CD4-positive, alpha-beta T cell treated with Interleukin-17A for 4 hours (primary cell): ENCODE measurements at places on chromosomes 11 and 22.

DNA sequence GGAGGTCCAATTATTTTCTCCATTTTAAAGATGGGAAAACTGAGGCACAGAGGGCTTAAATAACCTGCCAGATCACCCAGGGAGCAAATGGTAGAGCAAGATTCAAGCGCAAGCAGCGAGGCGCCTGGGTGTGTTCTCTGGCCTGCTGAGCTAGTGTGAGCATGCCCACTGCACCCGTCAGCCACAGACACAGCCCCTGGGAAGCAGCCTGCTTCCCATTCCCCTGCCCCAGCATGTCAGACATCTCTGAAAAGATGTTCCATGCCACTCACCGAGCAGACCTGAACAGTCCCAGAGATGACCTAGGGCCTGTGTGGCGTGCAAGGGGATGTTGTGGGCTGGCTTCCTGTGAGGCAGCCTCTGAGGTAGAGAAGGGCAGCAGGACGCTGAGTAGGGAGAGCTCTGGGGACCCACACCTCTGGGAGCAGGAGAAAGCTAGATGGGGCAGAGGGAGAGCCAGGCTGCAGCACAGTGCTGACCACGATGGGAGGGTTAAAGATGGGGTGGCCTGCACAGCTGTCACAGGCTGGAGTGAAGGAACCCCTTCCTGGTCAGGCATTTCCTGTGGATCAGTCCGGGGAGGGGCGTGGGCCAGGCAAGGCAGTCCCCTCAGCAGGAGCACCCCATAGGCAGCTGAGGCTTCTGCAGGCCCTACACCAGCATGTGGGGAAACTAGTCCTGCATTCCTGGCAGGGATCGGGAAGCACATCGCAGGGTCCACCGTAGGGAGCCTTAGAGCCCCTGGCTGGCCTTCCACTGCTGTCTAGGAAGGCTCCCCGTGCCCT lies 101.4 kb downstream of the GALNT18 start:
- DNase-seq = no peak

DNA sequence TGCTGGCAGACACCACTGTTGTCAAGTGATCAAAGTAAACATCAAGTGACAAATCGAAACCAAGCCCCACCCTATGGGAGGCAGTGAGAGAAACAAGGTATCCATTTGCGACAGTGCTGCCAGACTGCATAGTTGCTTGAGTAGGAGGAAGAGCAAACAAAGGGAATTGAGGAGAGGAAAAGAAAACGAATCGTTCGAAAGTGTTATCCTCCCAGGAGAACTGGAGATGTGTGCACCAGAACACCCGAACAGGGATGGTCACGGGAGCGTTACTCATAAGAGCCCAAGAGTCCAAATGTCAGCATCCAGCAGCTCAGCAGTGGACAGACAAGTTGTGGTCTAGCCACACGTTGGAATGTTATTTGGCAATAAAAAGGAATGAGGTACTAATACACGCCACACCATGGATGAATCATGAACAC lies 58.4 kb upstream of the NUP50 start:
- DNase-seq = no peak

DNA sequence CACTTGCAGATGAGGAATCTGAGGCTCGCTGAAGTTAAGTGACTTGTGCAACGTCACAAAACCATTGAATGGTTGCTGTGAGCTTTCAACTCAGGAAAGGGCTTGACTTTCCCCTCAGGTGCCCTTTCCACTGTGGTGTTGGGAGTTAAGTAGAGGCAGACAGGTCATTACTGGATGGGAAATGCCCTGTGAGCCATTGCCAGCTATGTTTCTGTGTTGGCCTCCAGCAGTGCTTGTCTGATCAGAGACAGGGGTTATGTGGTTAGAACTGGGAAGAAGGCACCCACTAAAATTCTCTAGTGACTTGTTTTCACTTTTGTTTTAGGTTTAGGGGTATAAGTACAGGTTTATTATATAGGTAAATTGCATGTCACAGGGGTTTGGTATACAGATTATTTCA lies 96.6 kb downstream of the FDX1 start:
- DNase-seq = no peak

DNA sequence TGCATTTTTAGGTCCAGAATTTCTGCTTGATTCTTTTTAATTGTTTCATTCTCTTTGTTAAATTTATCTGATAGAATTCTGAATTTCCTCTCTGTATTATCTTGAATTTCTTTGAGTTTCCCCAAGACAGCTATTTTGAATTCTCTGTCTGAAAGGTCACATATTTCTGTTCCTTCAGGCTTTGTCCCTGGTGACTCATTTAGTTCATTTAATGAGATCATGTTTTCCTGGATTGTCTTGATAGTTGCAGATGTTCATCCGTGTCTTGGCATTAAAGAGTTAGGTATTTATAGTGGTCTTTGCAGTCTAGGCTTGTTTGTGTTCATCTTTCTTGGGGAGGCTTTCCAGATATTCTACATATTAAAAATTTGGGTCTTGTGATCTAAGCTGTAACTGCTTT lies 694.8 kb upstream of the CCDC179 start:
- DNase-seq = no peak

DNA sequence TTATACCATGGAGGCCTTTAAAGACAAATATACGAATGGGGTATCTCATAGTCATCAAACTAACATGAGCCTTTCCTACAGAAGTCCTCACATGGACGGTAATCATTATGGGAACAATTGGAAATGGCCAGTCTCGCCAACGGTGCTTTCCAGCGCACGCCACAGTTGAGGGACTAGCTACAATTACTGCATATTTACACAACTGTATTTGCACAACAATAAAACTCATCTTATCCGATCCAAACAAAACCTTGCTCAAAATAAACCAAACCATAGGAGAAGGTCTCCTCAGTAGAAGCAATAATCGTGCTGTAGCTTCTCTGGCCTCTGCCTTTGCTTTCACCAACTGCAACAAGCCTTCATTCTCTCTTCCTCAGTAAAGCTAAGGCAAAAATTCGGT lies 5.9 kb downstream of the CADM1 start:
- DNase-seq = no peak

DNA sequence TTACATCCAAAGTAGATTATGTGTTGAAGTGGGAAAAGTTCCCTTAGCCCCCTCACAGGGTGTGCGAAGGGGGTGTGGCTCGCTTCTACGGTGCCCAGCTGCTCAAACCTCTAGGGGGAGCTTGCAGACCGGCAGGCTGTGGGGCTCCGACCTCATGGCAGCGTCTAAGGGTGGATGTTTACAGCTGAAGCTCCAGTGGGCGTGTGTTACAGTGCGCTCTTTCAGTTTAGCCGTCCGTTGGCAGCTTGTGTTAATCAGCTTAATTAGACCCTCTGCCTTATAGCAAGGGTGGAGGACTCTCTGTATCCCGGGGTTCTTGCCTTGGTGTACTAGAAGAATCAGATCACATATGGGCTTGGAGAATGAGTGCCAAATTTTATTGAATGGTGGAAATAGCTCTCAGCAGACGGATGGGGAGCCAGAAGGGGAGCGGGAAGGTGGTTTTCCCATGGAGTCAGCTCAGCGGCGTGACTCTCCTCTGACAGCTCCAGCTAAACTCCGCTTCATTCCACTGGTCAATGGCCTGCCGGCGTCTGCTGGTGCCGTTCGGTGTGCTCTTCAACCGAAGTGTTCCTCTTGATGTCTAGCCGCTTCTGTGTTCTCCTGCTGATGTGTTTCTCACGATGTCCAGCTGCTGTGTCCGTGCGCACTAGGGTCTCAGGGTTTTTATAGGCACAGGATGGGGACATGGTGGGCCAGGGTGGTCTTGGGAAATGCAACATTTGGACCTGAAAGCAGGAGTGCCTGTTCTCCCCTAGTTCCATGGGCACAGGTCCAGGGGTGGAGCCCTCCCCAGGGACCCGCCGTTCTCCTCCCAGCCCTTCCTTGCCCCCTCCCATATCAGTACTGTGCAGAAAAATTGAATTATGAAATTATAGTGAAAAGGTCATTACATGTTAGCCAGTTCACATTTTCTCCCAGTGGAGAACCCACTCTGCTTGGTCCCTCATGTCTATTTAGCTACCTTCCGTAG lies 28.6 kb upstream of the OR10G7 start:
- peak; percentile 31 for DNase-seq
